ENCODE measurements at places on chromosomes 6 and 20.
A peak's percentile ranks its signal among the peaks of the same experiment; 100 is the strongest.

- no peak for DNase-seq
Observed at GRCh38 chr6:27280540-27281000, 31.5 kb downstream of the POM121L2 start.

DNA sequence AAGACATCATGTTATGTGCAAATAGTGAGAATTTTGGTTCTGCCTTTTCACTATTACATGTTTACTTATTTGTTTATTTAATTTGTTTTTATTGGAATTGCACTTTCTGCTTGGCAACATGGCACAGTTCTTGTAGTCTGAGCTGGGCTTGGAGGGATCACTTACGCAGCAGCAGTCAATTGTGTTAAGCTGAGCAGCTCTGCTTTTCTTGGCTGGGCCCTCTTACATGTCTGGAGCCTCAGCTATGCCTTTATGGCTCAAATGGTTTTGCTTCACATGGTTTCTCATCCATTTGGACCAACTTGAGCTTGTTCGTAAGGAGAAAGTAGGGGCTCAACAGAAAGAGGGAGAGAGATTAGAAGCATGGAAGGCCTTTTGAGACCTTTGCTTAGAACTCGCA, 327.5 kb upstream of the EPHA7 start:
- DNase-seq, result no peak

GRCh38 chr6:145540741-145541140, 194.6 kb downstream of the EPM2A start:
- DNase-seq, result no peak

- no peak for DNase-seq
Observed at GRCh38 chr20:4136078-4136966, 121.0 kb upstream of the RNF24 start.

DNA sequence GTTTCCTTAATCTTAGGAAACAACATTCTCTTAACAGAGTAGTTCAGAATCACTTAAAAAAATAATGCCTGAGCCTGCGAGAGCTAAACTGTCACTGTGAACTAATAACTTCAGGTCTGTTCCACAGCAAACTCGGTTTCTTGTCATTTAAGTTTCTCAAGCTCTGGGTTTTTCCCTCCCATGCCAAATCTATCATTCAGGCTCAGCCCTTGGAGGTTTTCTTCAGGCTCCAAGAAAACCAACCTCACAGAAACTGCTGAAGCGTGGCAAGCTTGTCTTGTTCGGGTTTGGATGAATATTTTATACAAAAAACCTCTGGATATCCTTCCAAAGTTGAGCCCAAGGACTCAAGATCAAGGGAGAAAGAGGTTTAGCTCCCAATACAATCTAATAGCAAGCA, 99.7 kb upstream of the SNX9 start:
- no peak for DNase-seq

GRCh38 chr6:20688710-20689500, 154.6 kb downstream of the CDKAL1 start:
- DNase-seq, result no peak

GRCh38 chr6:45956663-45957062, 59.0 kb downstream of the CLIC5 start:
- DNase-seq, result no peak

GRCh38 chr20:10114598-10114997, 79.8 kb downstream of the ANKEF1 start:
- DNase-seq, result no peak

GRCh38 chr6:35311390-35312075, 13.9 kb downstream of the DEF6 start:
- DNase-seq, result peak; percentile 55

DNA sequence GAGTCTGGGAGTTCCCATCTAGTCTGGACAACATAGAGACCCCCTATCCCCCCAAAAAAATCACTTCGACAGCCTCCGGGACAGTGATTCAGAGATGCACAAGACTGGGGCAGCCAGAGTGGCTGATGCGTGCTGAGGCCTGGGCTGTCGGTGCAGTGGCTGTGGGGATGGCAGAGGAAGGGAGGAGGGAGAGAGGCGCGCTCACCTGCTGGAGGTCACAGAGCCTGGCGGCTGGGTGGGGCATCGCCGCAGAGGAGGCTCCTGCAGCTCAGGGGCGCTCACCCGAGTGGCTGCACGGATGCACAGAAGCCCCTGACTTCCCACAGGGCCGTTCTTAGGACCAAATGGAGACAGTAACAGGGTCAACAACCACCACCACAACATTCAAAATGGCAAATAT, 182.8 kb downstream of the SMOC2 start:
- no peak for DNase-seq

GRCh38 chr6:131022691-131023090, 40.4 kb downstream of the EPB41L2 start:
- DNase-seq, result no peak

DNA sequence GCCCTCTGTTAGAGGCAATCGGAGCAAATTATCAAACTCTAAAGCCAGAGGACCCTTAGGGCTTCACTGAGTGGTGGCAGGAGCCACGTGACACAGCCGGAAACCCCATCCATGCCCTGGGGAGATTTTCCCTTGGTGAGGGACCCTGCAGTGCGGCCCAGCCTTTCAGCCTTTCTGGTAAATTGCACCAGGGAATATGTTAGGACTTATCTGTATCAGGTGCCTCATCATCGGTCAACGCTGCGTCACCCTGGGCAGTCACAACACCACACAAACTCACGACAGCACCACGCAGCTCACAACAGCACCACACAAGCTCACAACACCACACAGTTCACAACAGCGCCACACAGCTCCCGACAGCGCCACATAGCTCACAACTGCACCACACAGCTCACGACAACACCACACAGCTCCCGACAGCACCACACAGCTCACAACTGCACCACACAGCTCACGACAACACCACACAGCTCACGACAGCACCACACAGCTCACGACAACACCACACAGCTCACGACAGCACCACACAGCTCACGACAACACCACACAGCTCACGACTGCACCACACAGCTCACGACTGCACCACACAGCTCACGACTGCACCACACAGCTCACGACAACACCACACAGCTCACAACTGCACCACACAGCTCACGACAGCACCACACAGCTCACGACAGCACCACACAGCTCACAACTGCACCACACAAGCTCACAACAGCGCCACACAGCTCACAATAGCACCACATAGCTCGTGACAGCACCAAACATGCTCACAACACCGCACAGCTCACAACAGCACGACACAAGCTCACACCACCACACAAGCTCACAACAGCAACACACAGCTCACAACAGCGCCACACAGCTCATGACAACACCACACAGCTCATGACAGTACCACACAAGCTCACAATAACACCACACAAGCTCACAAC, 199.0 kb downstream of the DLL1 start:
- no peak for DNase-seq

DNA sequence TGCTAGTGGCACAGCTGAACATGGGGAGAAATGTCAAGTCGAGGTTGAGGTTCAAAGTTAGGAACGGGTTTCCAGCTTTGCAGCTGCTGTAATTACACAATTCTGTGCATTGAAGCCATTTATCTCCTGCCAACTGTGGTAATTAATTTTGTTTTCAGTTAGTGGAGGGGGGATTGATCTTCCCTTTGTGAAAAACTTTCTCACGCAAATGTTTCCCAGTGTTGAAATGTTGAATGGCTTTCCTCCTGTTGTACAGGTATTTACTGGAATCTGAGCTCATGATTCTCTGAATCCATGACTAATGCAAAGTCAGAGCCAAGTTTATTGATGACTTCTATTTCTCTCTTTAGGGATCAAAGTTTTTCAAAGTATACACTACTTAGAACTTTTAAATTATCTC, 198.4 kb upstream of the SLC35B3 start:
- DNase-seq, result no peak

DNA sequence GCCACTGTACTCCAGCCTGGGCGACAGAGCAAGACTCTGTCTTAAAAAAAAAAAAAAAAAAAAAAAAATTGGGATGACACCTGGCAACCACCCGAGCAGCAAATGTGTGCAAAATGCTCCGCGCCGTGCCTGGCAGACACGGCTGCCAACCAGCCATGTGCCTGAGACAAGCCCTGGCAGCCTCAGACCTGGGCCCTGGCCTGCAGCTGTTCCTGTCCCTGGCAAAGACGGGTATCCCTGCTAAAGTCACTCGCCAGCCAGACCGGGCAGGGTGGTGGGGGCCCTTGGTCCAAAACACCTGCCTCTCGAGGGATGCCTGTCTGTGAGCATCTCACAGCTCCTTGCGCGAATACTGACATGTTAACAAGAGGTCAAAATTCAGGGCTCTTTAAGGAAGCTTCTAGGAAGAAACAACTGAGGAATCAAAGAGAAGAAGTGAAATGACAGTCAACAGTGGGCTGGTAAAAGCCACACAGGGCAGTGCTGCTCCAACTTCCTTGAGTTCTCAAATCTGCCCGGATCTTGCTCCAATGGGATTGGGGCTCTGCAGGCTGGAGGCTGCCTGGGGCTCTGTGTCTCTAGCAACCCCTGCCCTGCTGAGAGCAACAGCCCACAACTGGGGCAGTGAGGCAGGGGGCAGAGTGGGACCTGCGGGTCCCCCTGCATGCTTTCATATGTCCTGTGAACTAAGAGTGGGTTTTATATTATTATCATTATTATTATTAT, 53.4 kb downstream of the SYTL3 start:
- DNase-seq, result no peak

GRCh38 chr6:75065523-75065922, 140.3 kb downstream of the COL12A1 start:
- DNase-seq, result no peak

- DNase-seq, result peak; percentile 65
Observed at GRCh38 chr20:62201173-62202082, 18.6 kb downstream of the MTG2 start.

DNA sequence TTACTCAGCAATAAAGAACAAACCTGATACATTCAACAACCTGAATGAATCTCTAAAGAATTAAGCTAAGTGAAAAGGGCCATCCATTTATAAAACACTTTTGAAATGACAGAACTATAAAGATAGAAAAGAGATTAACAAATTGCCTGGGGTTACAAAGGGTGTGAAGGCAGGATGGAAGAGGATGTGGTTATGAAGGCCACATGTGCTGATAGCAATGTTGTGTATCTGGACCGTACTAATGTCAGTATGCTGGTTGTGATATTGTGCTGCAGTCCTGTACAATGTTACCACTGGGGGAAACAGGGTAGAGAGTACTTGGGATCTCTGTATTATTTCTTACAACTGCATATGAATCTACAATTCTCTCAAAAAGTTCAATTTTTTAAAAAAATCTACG, 36.4 kb downstream of the ELOVL5 start:
- no peak for DNase-seq

DNA sequence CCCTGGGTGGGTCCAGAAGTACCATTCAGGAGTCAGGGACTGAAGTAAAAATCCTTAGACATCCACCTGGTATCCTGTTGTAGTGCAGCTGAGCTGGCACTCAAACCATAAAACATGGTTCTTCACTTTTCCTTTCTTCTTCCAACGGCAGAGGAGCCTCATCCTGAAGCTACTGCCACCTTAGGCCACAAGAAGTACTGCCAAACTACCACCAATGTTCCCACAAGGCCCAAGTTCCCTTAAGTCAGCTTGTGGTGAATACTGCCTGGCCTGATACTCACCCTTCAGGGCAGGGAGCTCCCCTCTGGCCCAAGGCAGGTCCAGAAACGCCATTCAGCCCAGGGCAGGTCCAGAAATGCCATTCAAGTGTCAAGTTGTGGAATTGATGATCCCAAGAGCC, 1053.4 kb upstream of the CITED2 start:
- no peak for DNase-seq

DNA sequence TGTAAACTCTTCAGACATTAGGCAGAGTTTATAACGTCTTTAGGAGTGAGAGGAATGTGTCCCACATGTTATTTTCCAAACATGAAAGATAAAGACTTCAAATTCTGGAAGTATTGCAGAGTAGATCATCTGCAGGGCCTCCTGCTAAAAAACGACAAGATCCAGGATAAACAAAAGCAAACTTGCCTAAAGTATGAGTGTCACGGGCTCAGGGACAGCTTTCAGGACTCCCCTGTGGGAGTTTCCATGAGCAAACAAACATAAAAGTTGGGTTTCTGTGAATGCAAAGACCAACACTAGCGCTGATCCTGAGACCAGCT, 76.9 kb downstream of the TXNDC5 start:
- DNase-seq, result no peak

GRCh38 chr6:14192216-14192788, 74.7 kb downstream of the CD83 start:
- no peak for DNase-seq

GRCh38 chr6:111967131-111967530, 86.8 kb upstream of the CCN6 start:
- DNase-seq, result no peak

GRCh38 chr6:125953502-125953875, 3.1 kb upstream of the HINT3 start:
- no peak for DNase-seq

DNA sequence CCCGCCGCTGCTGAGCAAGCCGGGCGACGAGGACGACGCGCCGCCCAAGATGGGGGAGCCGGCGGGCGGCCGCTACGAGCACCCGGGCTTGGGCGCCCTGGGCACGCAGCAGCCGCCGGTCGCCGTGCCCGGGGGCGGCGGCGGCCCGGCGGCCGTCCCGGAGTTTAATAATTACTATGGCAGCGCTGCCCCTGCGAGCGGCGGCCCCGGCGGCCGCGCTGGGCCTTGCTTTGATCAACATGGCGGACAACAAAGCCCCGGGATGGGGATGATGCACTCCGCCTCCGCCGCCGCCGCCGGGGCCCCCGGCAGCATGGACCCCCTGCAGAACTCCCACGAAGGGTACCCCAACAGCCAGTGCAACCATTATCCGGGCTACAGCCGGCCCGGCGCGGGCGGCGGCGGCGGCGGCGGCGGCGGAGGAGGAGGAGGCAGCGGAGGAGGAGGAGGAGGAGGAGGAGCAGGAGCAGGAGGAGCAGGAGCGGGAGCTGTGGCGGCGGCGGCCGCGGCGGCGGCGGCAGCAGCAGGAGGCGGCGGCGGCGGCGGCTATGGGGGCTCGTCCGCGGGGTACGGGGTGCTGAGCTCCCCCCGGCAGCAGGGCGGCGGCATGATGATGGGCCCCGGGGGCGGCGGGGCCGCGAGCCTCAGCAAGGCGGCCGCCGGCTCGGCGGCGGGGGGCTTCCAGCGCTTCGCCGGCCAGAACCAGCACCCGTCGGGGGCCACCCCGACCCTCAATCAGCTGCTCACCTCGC, 1.5 kb downstream of the ARID1B start:
- DNase-seq, result peak; percentile 26

GRCh38 chr20:63072991-63073737, 66.4 kb upstream of the BHLHE23 start:
- no peak for DNase-seq

GRCh38 chr6:24991810-24992467, 56.2 kb upstream of the RIPOR2 start:
- peak; percentile 57 for DNase-seq

GRCh38 chr6:36377594-36377993, 9.9 kb downstream of the ETV7 start:
- no peak for DNase-seq

DNA sequence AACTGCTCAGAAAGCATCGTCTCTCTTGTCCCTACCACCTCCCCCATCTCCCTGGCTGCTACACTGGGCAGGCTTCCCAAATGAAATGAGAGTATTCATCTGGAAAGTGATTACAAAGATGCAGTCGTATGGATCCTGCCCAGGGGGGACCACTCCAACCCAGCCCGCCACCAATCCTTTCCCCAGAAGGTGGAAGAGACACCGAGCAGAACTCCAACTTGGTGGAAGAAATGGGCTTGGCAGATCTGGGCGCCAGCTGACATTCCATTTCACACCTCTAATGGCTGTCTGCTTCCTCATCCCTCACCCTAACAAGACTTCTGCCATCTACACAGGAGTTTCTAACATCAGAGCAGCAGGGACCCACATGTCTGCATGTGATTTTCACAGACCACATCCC, 12.7 kb downstream of the PKHD1 start:
- DNase-seq, result no peak

GRCh38 chr6:45371924-45372573, 5.7 kb downstream of the SUPT3H start:
- DNase-seq, result no peak

GRCh38 chr6:100105138-100105537, 111.1 kb upstream of the MCHR2 start:
- DNase-seq, result no peak
